ENCODE measurements at places on chromosomes 4 and X. TPM values are rescaled to one million over a fixed set of nuclear protein-coding genes. Genes with fewer than 3 reads are reported as not detected.

Gene CXorf38
- polyA plus RNA-seq = 8.4 TPM

Gene CYSLTR1
- not detected for polyA plus RNA-seq

Gene AR
- not detected for polyA plus RNA-seq

Gene NAT8L
- 0.43 TPM for polyA plus RNA-seq

Gene PLP2
- 146 TPM for polyA plus RNA-seq

Gene SLC6A14
- polyA plus RNA-seq = not detected

Gene PSAPL1
- polyA plus RNA-seq = 0.02 TPM

Gene NXF2B
- not detected for polyA plus RNA-seq

Gene PDS5A
- polyA plus RNA-seq = 14.1 TPM

Gene FAM200B
- polyA plus RNA-seq = 36.2 TPM

Gene MEPE
- polyA plus RNA-seq = not detected

Gene ZCCHC12
- polyA plus RNA-seq = 0.31 TPM

Gene UPF3B
- polyA plus RNA-seq = 8.5 TPM

Gene C1QTNF7
- polyA plus RNA-seq = not detected

Gene TCP11X2
- polyA plus RNA-seq = not detected

Gene RNF212
- 7.0 TPM for polyA plus RNA-seq

Gene SMARCA1
- 17.1 TPM for polyA plus RNA-seq

Gene TRPC5OS
- polyA plus RNA-seq = not detected

Gene GPM6B
- polyA plus RNA-seq = 1.2 TPM

Gene SLC16A2
- polyA plus RNA-seq = 13.1 TPM

Gene USP17L25
- polyA plus RNA-seq = not detected

Gene CXorf49B
- not detected for polyA plus RNA-seq

Gene FREM3
- 0.03 TPM for polyA plus RNA-seq

Gene IL13RA2
- 9.6 TPM for polyA plus RNA-seq

Gene PNMA6A
- 0.71 TPM for polyA plus RNA-seq

Gene MAGEA2
- polyA plus RNA-seq = 55.9 TPM

Gene CCKAR
- polyA plus RNA-seq = not detected

Gene ZNF711
- polyA plus RNA-seq = 3.8 TPM

Gene PCDH18
- 25.0 TPM for polyA plus RNA-seq

Gene POU3F4
- polyA plus RNA-seq = not detected

Gene RBPJ
- polyA plus RNA-seq = 13.8 TPM

Gene PPP1R3F
- 4.2 TPM for polyA plus RNA-seq

Gene HCCS
- polyA plus RNA-seq = 40.8 TPM

Gene ZCCHC4
- 7.5 TPM for polyA plus RNA-seq

Gene ANXA3
- polyA plus RNA-seq = 15.5 TPM

Gene NUDT10
- polyA plus RNA-seq = 1.8 TPM

Gene EPHA5
- not detected for polyA plus RNA-seq
